Stimulated activated CD8-positive, alpha-beta memory T cell treated with anti-CD3 and anti-CD28 coated beads, Interleukin-2, amount 100 ng/mL, for 1 hour (primary cell): ENCODE measurements at places on chromosomes 13 and 19.

GRCh38 chr19:46133101-46133627 lies 8.7 kb upstream of the IGFL3 start:
- no peak for DNase-seq

DNA sequence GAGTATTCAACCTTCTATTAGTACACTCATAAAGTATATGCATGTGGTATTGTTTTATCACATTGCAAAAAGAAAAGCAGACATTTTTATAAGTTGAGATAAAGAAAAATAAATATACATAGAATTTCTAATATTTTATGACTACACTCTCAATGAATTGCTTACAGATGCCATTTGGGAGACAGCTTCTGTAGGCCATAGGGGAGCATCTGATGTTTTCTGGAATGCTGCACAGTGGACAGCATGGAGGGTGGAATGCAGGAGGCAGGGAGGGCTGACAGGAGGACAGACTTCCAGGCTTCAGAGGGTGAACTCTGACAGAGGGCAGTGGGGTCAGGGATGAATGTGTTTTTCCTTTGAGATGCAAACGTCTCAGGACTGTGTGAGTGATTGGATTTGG lies 45.8 kb downstream of the MIPEP start:
- DNase-seq = no peak

DNA sequence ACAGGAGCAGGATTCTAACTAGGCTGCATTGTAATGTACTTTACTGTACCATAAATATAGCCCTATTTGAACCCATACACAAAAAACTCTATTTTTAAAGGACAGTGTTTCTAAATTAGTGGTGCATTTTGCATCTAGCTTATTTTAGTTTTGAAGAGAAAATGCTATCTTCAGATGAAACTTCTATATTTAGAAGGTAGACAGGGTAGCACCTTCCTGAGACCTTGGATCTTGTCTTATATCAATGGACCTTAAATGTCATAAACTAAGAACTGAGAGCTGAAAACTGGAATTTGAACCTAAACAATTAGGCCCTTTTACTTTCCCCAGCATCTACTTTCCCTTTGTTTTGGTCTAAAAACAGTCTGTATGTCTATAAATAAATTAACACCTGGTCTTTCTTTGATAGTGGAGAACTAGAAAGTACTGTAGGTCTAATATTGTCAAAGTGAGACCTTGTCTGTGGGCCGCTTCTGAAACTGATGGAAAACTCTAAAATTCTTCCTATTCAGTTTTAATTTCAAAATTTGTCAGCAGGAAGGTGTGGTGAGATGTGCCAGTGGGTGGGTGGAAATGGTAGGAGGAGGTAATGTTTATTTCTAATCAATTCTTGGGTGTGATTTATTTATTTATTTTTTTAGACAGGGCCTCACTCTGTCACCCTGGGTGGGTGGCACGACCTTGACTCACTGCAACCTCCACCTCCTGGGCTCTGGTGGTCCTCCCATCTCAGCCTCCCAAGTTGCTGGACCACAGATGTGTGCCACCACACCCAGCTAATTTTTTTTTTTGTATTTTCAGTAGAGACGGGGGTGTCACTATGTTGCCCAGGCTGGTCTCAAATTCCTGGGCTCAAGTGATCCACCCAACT lies 10.1 kb downstream of the COG3 start:
- DNase-seq = no peak

DNA sequence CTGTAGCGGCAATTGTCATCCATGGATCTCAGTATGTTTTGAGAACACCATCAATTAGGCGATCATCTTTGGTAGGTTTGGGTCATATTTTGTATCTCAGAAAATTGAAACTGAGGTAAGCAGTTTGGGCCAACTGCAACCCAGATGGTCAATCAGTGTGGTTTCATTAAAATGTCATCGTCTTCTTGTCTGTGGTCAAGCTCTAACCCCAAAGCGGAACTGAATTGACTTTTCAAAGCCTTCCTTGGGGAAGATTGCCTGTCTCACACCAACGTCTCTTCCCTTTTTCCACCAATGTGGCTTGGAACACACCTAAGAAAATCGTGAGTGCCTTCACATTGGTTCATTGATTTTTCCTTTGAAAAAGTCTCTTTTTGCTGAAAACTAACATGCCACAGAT lies 56.3 kb upstream of the UBAC2 start:
- no peak for DNase-seq

DNA sequence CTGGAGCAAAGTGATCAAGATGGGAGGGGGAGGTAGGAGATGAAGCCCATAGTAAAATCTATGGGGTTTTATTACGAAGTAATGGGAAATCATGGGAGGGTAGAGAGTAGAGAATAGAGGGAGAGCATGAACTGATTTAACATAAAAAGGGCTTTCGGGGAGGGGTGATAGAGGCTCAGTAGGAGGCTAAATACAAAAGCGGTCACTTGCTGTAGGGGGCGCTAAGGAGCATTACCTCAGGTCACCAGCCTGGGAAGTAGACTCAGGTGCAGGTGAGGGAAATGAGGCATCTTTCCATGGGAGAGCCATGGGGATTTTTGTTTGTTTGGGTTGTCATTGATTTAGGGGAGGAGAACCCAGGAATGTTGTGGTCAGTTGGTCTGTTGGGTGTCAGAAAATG lies 14.1 kb downstream of the KRTDAP start:
- no peak for DNase-seq

GRCh38 chr19:10074153-10074552 lies 12.0 kb upstream of the SHFL start:
- DNase-seq = no peak

- no peak for DNase-seq
These were observed 5.7 kb upstream of the FBXO27 start for GRCh38 chr19:39038098-39038497.

DNA sequence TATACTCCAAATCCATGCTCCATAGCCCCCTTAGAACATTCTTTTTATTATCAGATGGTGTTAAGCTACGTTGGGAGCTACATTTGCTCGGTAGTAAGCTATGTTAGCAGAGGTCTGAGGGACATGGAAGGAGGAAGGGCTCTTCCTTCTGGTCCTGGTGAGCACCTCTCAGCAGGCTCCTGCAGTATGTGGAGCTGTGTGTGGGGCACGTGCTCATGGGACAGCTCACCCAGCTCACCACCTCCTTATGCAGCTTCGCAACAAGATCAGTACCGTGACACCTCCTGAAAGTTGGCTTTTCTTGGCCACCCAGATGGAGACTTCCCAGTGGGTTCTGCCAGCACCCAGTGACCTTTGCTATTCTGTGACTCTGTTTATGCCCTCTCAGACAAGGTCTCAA lies 400.5 kb upstream of the SLC10A2 start:
- no peak for DNase-seq

DNA sequence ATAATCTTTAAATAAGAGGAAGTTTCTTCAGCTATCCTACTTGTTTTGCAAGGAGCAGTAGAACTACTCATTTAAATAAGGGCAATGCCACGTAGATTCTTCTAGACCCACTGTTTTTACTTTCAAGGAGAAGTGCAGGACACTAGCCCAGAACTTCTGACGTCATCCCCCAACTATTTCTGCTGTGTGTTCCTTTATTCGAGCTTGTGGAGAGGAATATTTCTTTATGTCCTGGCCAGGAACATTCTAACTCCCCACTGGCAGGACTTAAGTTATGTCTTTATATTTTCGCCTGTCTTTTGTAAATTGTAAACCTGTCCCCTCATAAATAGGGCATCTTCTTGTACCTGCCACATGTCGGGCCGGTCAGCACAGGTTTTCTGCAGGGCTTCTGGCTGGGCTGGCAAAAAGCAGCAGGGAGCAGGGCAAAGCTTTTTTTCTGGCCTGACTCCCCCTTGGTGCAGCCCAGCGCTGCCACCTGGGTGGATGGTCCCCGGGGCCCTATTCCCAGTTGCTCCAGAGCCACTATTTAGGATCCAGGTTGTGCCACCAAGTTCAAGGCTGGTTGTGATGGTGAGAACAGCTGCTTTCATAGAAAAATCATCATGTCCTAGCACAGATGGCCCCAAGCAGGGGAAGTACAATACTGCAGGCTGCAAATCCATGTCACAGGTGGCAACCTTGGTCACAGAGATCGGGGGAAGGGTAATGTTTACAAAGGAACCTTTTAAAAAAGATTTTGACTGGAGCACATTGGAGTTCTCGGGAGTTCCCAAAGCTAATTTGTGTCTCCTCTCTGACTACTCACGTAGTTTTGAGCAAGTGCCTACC lies 1.8 kb downstream of the MBNL2 start:
- no peak for DNase-seq

GRCh38 chr13:44760434-44760833 lies 184.3 kb upstream of the TSC22D1 start:
- DNase-seq = no peak

DNA sequence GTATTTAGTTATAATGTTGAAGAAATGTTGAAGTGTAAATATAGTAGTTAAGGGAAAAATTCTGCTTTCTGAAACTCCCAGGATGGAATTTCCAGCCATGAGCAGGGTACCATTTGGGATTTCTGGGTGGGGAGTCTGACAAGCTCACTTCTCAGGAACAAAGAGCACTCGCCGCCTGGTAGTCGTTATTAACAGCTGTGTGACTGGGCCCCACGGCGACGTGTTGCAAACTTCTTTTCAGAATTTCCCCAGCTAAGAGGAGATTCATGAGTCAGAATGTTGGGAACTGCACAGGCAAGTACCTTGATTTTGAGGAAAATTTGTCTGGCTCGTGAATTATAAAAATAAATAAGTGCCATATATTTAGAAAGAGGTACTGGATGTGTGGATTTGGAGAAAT lies 103.7 kb downstream of the LACC1 start:
- DNase-seq = no peak

- no peak for DNase-seq
These were observed 245.4 kb upstream of the SPRY2 start for GRCh38 chr13:80586356-80586755.

GRCh38 chr13:40160618-40161350 lies 505.3 kb downstream of the COG6 start:
- DNase-seq = no peak

- DNase-seq = no peak
These were observed 55.1 kb downstream of the RAB20 start for GRCh38 chr13:110506396-110506795.

- DNase-seq = no peak
These were observed 336.9 kb upstream of the HTR2A start for GRCh38 chr13:47233734-47234133.

DNA sequence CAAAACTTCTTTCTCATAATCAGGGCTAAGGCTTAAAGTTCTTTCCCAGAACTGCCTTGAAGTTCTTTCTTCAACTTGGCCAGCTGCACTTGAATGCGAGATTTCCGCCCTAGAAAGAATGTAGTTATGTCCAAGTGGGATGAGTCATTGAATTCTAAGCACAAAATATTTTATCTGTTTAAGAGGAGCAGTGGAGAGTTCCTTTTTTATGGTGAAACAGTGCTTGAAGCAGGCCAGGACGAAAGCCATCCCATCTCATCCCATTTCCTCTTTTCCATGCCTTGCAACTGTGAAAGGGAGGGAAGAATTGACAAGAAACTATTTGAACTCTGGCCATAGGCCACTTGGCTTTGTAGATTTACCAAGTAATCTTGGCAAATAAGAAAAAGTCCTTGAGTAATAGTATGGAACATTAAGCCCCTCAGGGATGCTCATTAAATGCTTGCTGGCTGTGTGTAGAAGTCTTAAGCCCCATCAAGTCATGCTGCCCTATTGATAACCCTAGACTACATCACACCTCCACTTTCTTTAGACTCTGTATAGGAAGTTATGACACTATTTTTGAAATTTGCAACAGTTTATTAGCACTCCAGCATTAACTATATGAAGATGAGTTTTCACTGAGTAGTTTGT lies 174.5 kb downstream of the KCTD12 start:
- DNase-seq = no peak

GRCh38 chr19:2096034-2096479 lies at the start of gene MOB3A:
Gene MOB3A, minus strand, starts transcription at chr19:2096326. Its CDS starts 17,766 bp downstream, at chr19:2078560.
- DNase-seq = no peak
